HT1080 (cell line): ENCODE measurements at places on chromosomes 5 and 9. TPM values are rescaled to one million over a fixed set of nuclear protein-coding genes. Genes with fewer than 3 reads are reported as not detected.

The RAB3C gene
- not detected in 2 replicates for total RNA-seq

The FOXD4 gene
- total RNA-seq, result 1.1 and 1.2 TPM in 2 replicates

The THBS4 gene
- 0.53 and 2.0 TPM in 2 replicates for total RNA-seq

The PTGS1 gene
- 0.07 and 0.24 TPM in 2 replicates for total RNA-seq

The IL13 gene
- total RNA-seq, result not detected in 2 replicates

The RFESD gene
- 2.5 and 4.0 TPM in 2 replicates for total RNA-seq

The TLR4 gene
- 15.5 and 16.4 TPM in 2 replicates for total RNA-seq

DNA sequence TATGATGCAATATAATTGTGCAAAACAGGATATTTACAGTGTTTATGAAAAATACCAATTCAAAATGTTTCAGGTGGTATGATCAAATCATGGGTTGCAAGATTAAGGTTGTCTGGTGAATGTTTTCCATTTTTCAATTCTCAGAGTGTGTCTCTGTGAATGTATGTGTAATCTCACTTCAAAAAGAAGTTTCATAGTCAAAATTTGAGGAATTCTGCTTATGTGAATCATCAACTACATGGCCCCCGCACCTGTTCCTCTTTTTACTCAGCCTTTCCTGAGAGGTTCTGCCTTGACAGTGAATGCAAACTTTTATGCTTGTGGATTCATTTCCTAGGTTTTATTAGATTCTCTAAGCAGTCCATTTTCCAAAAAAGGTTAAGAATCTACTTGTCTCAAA is 32.1 kb downstream of the KCTD16 start:
- DNase-seq, result no peak

- no peak for DNase-seq
Observed at GRCh38 chr5:174759091-174759490, 34.7 kb downstream of the MSX2 start.

- DNase-seq, result no peak
Observed at GRCh38 chr5:60185231-60186099, 291.9 kb upstream of the PDE4D start.

DNA sequence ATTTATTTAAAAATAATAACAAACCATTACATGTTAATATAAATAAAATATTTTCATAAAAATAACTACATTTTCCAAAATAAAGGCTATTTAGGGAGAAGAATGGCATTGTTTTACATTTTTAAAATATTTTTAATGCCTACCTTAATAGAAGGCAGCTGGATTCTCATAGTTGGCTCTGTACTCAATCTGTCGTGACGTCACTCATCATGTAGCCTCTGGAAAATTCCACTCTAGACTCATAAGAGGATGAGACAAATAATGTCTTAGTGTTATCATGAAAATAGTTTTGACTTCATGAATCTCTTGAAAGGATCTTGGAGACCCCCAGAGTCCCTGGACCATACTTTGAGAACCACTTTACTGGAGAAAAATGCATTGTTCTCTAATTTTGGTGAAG is 93.1 kb downstream of the NXNL2 start:
- no peak for DNase-seq

DNA sequence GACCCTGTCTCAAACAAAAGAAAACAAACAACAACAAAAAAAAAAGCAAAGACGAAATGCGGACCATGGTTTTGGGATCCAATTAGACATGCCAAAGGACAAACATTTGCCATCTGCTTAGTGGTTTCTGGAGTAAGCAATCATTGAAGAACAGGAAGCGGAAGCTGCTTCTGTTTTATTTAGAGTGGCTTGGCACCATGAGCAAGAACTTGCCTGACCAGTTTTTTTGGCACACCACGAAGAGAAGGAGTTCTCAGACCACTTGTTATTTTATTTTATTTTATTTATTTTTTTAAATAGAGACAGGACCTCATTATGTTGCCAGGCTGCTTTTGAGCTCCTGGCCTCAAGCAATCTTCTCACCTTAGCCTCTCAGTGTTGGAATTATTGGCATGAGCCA is 17.0 kb downstream of the BTF3 start:
- no peak for DNase-seq

DNA sequence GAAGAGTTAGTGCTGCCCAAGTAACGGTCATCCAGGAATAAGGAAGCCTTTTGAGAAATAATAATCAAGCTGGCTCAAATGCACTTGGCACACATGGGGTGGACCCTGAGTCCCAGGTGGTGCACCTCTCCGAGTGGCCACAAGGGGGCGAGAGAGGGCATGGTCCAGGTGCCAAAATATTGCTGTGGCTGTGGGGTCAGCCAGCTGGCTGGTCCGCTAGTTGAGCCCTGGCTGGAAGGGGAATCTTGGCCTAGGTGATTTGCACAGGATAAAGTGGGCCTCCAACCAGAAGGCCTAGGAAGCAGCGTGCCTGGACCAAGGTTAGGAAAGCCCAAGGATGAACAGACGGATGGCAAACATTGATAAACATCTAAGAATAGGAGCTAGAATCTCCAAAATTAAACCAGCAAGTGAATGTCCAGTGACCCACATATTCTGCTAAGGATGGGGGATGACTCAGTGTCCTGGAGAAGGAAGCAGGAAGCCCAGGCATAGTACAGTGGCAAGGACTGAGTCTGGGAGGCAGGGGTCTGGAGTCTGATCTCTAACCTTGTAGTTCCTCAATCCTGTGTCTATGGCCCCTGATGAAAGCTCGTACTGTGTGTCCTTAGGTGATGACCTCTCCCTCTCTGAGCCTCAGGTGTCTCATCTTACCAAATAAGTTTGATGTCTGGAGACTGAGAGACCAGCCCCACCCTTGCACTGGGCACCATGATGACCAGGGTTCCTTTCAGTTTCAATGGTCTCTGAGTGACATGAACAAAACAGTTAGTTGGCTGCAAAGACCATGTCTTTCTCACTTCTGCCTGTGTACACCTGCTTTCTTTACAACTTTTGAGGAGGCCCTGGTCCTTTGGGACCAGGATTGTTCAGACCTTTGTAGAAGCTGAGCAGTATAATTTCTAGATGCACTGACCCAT is 19.2 kb upstream of the SHB start:
- peak; percentile 32 for DNase-seq

DNA sequence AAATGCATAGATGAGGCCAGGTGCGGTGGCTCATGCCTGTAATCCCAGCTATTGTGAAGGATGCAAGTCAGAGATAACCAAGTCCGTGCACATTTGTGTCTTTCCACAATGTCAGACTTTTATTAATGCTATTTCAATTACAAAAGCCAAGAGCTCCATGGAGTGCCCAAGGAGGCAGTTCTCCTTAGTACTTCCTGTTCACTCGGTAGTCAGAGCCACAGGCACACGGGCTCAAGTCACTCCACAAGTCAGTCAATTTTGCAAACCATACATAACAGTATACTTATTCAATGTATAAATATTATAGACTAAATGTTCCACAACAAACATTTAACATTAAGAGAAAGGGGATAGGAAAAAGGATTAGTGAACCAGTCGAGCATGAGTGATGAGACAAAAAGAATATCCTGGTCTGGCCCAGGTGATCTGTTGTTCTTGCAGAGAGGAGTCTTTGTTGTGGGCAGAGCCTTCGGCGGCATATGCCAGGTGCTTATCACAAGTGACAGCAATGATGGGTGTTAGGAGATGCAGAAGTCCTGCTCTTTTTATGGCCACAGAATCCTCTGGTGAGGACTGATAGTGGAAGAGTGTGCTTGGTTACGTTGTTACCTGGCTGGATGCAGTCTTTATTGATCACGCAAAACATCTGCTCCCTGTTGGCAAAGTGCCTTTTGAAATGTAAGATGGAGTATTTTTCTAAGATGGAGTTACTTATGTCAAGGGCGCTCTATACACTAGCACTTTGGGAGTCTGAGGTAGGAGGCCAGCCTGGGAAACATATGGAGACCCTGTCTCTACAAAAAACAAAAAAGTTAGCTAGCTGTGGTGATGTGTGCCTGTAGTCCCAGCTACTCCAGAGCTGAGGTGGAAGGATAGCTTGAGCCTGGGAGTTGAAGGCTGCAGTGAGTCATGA is 167.0 kb upstream of the FBXL17 start:
- DNase-seq, result no peak

GRCh38 chr5:125245216-125245615 is 498.8 kb upstream of the ZNF608 start:
- no peak for DNase-seq

- no peak for DNase-seq
Observed at GRCh38 chr5:10266137-10266536, 16.1 kb downstream of the CCT5 start.

DNA sequence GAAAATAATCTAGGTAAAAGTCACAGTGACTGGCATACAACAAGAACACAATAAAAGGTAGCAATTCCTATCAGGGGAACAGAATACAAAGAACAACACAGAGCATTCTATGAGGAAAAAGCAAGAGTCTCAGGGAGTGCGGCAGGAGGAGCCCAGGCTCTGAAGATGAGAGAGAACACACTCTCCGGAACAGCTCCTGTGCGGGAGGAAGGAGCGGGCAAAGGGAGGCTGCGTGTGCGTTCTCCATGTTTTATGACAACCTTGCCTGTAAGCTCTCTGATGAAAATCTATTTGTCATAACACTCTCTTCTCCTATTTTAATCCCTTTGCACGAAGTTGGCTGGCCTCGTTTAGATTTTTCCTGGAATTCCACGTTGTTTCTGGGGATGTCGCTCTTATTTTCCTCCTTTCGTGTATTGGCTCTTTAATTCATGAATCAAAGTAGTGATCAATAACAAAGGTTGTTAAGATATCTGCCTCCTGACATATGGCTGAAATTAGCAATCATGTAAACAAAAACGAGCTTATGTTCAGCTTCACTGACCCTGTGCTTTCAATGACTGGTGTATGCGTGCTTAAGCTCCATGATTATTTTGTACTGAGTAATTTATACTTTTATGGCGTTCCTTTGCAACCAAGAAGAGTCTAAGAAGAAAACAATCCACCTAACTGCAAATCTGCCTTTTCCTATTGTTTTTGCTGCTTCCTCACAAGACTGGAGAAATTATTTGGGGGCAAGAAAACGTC is 109.5 kb downstream of the MYO10 start:
- DNase-seq, result no peak

GRCh38 chr5:90554358-90555006 is 4.1 kb upstream of the ADGRV1 start:
- no peak for DNase-seq

DNA sequence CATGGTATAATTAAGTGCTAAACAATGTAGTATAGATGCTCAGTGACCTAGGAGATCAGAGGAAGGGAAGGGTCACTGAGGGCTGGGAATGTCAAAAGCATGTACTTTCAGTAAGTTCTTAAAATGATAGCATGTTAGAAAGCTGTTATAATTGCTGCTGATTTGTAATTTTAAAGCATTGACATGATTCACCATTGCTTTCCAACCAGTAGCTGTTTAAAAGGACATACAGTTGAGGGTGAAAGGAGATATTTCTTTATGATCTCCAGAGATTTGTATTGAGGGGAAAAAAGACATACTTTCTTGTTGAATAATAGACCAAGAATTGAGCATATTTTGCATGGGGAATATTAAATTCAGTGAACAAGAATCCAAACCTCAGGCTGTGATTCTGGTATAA is 1.2 kb upstream of the SLC1A3 start:
- DNase-seq, result no peak

DNA sequence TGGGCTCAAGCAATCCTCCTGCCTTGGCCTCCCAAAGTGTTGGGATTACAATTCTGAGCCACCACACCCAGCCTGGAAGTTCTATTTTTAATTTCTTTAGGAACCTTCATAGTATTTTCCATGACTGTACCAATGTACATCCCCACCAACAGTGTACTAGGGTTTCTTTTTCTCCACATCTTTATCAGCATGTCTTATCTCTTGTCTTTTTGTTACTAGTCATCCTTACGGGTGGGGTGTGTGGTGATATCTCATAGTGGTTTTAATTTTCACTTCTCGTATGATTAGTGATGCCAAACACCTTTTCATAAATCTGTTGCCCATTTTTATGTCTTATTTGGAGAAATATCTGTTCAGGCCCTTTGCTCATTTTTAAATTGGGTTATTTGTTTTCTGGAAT is 123.0 kb upstream of the MEF2C start:
- no peak for DNase-seq

GRCh38 chr5:77483682-77484081 is 8.4 kb downstream of the WDR41 start:
- DNase-seq, result no peak

DNA sequence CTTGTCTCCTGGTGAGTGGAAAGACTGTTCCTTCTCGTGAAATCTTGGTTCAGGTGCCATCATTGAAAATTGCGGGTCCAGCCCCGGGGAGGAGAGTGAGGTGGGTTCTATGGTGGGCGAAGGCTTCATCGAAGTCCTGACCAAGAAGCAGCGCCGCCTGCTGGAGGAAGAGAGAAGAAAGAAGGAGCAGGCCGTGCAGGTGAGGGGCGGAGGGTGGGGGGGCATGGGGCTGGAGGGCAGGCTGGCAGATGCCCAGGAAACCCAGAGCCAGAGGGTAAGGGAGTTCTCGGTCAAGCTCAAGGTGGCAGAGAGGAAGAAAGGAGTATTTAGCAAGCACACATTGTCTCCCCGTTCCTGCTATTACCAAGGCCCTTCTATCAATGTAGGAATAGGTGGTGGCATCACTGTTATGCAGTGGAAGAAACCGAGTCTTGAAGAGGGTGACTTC is 24.3 kb upstream of the POMT1 start:
- DNase-seq, result no peak

DNA sequence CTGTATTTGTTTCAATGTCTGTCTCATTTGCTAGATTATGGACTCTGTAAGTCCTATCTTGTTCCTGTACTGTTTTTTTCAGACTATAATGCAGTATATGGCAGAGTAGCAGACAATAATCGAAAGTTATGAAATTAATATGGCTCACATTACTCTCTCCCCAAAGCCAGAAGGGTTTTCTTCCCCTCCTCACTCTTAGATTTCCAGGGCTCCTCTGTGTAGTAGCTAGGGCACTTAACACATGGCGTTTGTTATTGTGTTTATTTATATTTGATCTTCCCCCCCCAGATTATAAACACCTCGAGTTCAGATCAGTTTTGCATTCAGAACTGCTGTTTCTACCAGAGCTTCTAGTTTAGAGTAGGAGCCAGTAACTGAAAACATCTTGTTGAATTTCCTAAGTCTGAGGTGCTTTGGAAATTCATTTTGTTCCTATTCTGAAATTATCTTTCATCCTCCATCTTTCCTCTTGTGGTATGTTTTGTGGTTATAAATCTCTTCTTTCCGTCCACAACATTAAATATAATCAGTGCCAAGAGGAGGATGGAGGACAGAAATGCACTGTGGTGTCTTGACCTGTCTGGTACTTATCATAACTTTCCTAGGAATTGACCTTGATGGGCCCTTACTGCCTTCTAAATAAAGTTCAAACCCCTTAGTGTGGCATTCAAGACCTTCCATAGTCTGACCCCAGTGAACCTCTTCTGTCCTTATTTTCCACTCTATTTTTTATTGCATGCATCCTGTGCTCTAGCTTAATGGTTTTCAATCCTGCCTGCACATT is 27.0 kb downstream of the TLE4 start:
- DNase-seq, result no peak

- no peak for DNase-seq
Observed at GRCh38 chr9:20625003-20625349, 2.7 kb upstream of the MLLT3 start.

DNA sequence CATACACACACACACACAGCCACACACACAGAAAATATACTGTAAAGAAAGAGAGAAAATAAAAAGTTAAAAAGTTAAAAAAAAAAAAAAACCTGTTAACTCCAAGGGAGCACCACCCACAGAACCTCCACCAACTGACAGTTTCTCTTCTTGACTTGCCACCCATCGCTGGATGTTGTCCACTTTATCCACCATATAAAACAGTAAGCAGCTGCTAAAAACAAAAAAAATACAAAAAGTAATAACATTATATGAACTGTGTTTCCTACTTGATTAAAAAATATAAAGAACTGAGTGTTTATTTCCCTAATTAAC is 1.2 kb downstream of the PURA start:
- DNase-seq, result no peak
